ENCODE measurements at places on chromosomes 5 and 9.

DNA sequence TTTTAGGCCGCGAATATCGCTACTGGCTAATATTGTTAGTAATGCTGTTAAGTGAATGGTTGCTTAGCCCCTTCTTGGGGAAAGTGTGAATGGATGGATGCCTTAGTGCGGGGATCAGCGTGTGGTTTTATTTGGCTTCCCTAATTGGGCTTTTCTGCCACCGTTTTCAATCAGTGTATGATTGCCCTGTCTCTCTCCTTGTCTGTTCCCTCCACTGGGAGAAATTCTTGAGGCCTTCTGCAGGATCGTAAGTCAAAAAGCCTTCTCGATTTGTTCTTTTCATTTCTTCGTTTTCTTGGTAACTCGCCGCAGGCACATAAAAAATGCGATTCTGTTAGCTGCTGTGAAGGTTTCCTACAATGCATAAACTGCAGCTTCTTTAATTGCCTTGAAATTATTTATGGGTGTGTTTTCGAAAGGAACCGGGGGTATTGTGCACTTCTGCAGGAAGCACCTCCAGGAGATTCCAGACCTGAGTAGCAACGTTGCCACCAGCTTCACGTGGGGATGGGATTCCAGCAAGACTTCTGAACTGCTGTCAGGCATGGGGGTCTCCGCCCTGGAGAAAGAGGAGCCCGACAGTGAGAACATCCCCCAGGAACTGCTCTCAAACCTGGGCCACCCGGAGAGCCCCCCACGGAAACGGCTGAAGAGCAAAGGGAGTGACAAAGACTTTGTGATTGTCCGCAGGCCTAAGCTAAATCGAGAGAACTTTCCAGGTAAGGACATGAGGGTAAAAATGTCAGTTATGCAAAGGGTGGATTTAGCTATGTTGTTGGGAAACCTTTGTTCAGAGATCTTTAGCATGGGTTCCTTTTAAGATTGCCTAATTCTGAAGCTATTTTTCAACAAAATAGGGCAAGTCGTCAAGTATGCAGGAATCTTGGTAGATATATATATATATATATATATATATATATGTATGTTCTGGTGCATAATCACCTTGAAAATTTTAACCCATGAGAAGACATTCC, 700 bp downstream of the SKP2 start:
- no peaks in the 10 kb centered on the region for H3K36me3 ChIP-seq
- H3K4me3 ChIP-seq = peak overlapping the region; percentile 92
- no peaks in the 10 kb centered on the region for H3K27me3 ChIP-seq
- peak; percentile 25 for DNase-seq

DNA sequence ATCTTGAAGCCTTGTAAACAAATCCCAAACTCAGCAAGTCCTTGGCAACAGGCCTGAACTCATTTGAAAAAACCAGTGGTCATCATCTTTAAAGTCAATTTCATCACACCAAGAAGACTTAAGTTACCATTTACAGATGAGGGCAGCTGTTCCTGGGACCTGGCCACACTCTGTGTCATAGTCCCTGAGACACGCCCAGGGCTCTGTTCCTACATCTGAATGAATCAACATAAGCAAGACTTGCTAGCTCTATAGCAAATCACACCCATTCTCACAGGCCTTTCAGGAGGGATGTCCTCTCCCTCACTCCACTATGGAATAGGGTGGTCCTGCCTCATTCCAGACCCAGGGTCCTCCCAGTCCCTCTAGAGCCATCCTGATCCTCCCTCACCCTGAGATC, 142.8 kb downstream of the NSG2 start:
- H3K36me3 ChIP-seq = no peaks in the 10 kb centered on the region
- no peak overlapping the region for H3K27ac ChIP-seq
- no peak overlapping the region for H3K4me3 ChIP-seq
- H3K27me3 ChIP-seq = no peaks in the 10 kb centered on the region
- DNase-seq = no peak

- no peaks in the 10 kb centered on the region for H3K27me3 ChIP-seq
- H3K27ac ChIP-seq = no peak overlapping the region
- no peaks in the 10 kb centered on the region for H3K4me1 ChIP-seq
- H3K36me3 ChIP-seq = no peaks in the 10 kb centered on the region
- no peak overlapping the region for H3K4me3 ChIP-seq
Observed at GRCh38 chr9:93818827-93819472, 136.2 kb downstream of the BARX1 start.

- no peaks in the 10 kb centered on the region for H3K36me3 ChIP-seq
- H3K4me3 ChIP-seq = no peak overlapping the region
- H3K27me3 ChIP-seq = no peaks in the 10 kb centered on the region
- no peak overlapping the region for H3K27ac ChIP-seq
- no peaks in the 10 kb centered on the region for H3K4me1 ChIP-seq
Observed at GRCh38 chr9:113289091-113289490, 13.6 kb downstream of the PRPF4 start.

- no peaks in the 10 kb centered on the region for H3K36me3 ChIP-seq
- H3K4me1 ChIP-seq = no peaks in the 10 kb centered on the region
Observed at GRCh38 chr5:56264417-56265025, 31.4 kb upstream of the ANKRD55 start.

DNA sequence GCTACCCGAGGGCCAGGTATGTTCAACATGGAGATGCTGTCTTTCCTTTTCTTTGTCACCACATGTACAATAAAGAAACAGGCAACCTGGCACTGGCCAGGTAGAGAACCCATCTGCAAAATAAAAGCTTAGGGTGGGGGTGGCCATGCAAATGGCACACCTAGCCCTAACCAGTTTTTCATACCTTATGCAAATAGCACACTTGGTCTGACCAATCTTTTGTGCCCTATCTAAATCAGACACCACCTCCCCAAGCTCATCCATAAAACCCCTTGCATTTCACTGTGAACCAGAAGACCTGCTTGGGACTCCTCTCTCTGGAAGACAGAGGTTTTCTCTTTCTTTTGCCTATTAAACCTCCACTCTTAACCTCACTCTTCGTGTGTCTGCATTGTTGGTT, 33.9 kb downstream of the JAKMIP2 start:
- H3K4me3 ChIP-seq = no peak overlapping the region
- no peak overlapping the region for H3K27ac ChIP-seq
- H3K36me3 ChIP-seq = no peaks in the 10 kb centered on the region
- no peak for DNase-seq
- H3K27me3 ChIP-seq = no peaks in the 10 kb centered on the region

- no peak overlapping the region for H3K27ac ChIP-seq
- no peaks in the 10 kb centered on the region for H3K27me3 ChIP-seq
- DNase-seq = no peak
- H3K4me3 ChIP-seq = no peak overlapping the region
- no peaks in the 10 kb centered on the region for H3K36me3 ChIP-seq
Observed at GRCh38 chr9:138105561-138106505, 228.3 kb downstream of the CACNA1B start.

- peaks cover 2% of the 10 kb centered on the region for H3K4me1 ChIP-seq
- no peak overlapping the region for H3K27ac ChIP-seq
- no peaks in the 10 kb centered on the region for H3K36me3 ChIP-seq
Observed at GRCh38 chr5:39461007-39461682, 36.4 kb upstream of the DAB2 start.

DNA sequence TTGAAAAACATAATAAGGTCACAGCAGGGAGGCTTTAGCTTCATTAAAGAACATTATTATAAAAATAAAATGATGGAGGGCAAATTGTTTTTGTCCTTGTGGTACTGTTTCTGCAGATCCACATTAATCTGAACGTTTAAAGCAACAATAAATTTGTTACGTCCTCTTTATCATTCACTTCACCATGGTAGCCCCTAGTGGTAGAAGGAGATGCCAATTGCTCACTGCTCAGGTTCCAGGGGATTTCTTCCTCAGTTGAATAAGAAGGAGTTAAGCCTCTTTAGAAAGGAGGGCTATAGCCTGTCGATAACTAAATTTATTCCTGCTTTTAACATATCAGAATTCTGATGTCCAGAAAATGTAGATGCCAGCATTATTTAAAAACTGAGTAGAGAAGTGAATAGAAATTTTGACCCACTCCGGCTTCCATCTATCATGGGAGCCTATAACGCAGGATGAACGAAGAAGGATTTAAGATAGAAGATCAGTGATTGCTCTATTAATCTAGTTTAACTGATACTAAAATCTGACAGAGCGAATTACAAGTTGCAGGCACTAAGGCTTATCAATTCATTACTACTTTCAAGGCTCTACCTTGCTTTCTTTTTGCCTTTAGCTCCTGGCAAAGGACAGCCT, 692.3 kb downstream of the PTPRD start:
- no peak overlapping the region for H3K27ac ChIP-seq
- no peaks in the 10 kb centered on the region for H3K4me1 ChIP-seq
- no peak overlapping the region for H3K4me3 ChIP-seq

- H3K4me1 ChIP-seq = peaks cover 25% of the 10 kb centered on the region
- no peak overlapping the region for H3K27ac ChIP-seq
- H3K27me3 ChIP-seq = no peaks in the 10 kb centered on the region
- DNase-seq = no peak
- no peak overlapping the region for H3K4me3 ChIP-seq
- H3K36me3 ChIP-seq = no peaks in the 10 kb centered on the region
Observed at GRCh38 chr5:16914108-16914435, 22.0 kb downstream of the MYO10 start.

DNA sequence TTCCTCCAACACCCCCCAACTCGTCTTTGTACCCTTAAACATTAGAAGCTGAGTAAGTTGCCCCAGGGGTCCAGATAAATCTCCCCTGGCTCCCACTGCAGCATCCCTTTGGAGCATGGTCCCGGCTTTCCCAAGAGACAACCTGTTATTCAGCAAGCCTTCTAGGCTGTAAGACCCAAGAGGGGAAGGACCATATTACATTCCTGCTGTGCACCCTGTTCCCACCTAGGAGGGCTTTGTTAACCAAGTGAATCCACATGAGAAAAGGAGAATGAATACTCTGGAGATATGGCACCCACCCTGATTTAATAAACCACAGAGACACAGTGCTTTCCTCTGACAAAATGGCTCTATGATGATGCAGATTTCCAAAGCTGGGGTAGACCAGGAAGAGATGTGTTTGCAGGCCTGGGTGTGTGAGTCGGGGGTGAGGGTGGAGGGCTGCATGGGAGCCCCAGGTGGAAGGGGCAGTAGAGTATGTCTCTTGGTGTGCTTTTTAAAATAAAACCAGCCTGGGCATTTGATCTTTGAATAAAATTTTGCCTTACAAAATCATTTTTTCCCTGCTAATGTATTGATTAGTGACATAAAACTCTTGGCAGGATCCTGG, 325.2 kb downstream of the DRD1 start:
- no peak for DNase-seq
- H3K4me3 ChIP-seq = no peak overlapping the region
- H3K27me3 ChIP-seq = no peaks in the 10 kb centered on the region
- no peaks in the 10 kb centered on the region for H3K4me1 ChIP-seq
- no peaks in the 10 kb centered on the region for H3K36me3 ChIP-seq
- H3K27ac ChIP-seq = no peak overlapping the region
